Activated CD8-positive, alpha-beta T cell treated with anti-CD3 and anti-CD28 coated beads, Interleukin-2, amount 10 ng/mL, durations not matched to agents 7 days and 5 days (primary cell): ENCODE measurements at places on chromosomes 12 and 14. TPM values are rescaled to one million over a fixed set of nuclear protein-coding genes. Genes with fewer than 3 reads are reported as not detected.

The CCDC197 gene
- total RNA-seq, result not detected

The ZDHHC22 gene
- not detected for total RNA-seq

The DDX11 gene
- total RNA-seq, result 184 TPM

The ANKRD33 gene
- not detected for total RNA-seq

The PGF gene
- total RNA-seq, result 0.21 TPM

The PCED1B gene
- 72.1 TPM for total RNA-seq

The RERGL gene
- not detected for total RNA-seq

The TSHR gene
- total RNA-seq, result not detected

The GPRC5D gene
- not detected for total RNA-seq

The ATG2B gene
- total RNA-seq, result 13.4 TPM

The NEUROD4 gene
- total RNA-seq, result not detected

The ASPG gene
- total RNA-seq, result not detected

The LEMD3 gene
- 36.1 TPM for total RNA-seq

The SERPINA3 gene
- total RNA-seq, result not detected

The GSC gene
- total RNA-seq, result not detected
